ENCODE measurements at places on chromosomes 11 and 22.
A peak's percentile ranks its signal among the peaks of the same experiment; 100 is the strongest.

DNA sequence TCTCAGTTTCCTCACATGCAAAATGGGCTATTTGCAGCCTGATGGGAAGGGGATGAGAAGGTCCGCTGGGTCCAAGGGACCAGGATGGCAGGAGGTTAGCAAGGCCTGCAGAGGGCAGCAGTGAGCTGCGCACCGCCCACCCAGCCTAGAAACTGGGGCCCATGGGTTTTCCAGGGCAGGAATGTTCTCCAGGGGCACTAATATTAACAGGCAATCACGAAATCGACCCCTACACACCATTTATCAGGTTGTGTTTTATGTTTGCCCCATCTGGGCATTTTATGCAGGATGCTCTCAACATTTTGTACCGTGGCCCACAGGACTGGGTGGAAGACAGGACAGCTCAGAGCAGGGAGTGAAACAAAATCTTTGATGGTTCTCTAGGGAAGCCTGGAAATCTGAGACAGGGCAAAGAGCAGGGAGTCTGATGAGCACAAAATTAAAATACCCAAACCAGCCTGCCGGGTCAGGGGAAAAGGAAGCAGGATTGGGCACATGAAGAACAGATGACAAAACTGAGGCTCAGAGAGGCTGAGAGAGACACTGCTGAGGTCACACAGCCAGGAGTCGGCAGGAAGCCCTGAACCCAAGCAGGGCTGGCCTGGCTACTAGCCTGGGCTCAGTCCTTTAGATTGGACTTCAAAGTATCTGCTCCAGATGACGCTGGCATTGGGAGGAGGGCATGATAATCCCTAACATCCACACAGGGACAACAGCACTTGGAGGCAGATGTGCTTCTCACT, 1.6 kb upstream of the BCR start:
- peak; percentile 29 for DNase-seq

- DNase-seq: peak; percentile 70
Measured at GRCh38 chr11:46247659-46248058, 29.8 kb upstream of the CREB3L1 start.

- DNase-seq: peak; percentile 77
Measured at GRCh38 chr11:87290304-87290922, 252.7 kb downstream of the TMEM135 start.

DNA sequence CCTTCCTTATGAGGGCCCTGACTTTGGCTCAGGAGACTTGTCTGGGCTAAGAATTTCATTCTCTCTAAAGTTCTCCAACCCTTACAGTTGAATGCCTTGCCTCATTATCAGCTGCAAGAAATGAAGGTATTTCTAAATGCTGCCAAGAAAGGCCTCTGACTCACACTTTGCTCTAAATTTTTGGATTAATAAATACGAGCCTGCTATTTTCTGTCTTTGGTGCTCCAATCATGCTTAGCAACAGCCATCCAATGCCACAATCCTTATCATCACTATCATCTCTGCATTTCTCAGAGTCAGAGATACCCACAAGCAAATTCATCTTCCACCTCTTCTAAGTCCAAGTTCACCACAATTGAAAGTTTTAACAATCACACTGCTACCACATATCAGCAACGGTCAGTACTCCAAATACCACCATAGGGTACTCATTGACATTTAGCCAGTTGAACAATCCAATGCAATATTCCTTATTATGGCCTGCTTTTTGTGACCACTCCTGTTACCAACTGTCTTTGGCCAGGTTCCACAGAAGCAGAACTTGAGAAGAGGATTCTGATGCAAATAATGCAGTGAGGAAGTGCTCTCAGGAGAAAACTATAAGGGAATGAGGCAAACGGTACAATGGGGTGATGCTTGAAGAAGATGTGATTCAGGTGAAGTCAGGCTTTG, 5.7 kb downstream of the PATE2 start:
- DNase-seq: no peak
